CD4-positive, alpha-beta T cell (primary cell): ENCODE measurements at places on chromosomes 7 and 10. TPM values are rescaled to one million over a fixed set of nuclear protein-coding genes. Genes with fewer than 3 reads are reported as not detected.

DNA sequence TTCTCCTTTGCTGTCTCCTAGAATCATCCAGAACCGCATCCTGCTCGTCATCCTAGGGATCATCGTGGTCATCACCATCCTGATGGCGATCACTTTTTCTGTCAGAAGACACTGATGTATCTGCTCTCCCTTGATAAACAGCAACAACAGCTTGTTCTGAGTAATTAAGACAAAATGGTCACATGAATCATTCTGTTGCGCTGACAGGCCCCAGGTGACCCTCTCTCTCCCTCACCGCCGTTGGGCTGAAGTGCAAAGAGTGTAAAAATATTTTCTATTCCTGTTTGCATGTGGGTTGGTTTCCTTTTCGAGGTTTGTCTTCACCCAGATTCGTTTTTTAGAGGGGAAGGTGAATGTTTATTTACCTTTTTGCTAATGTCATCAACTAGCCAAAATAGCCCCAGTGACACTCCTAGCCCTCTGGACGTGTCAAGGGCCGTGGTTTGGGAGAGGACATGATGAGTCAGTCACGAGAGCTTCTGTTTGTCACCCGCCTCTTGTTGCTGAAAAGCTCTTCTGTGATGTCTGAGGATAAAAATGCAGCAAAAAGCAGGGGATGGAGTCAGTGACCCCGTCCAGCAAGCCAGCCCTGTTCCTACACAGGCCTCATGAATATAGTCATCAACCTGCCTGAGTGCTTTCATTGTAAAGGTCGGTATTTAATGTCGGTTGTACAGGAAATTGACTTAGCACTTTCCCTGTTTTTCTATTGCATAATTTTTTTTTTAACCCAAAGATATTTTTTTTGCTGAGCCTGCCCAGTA is 134.6 kb upstream of the TCF7L2 start:
- H3K4me3 ChIP-seq = no peak overlapping the region
- H3K27me3 ChIP-seq = no peaks in the 10 kb centered on the region
- DNase-seq = no peak
- H3K36me3 ChIP-seq = no peaks in the 10 kb centered on the region
- H3K4me1 ChIP-seq = no peaks in the 10 kb centered on the region

GRCh38 chr7:20284003-20284770 is 46.5 kb upstream of the ITGB8 start:
- no peak for DNase-seq
- H3K27ac ChIP-seq = no peak overlapping the region

DNA sequence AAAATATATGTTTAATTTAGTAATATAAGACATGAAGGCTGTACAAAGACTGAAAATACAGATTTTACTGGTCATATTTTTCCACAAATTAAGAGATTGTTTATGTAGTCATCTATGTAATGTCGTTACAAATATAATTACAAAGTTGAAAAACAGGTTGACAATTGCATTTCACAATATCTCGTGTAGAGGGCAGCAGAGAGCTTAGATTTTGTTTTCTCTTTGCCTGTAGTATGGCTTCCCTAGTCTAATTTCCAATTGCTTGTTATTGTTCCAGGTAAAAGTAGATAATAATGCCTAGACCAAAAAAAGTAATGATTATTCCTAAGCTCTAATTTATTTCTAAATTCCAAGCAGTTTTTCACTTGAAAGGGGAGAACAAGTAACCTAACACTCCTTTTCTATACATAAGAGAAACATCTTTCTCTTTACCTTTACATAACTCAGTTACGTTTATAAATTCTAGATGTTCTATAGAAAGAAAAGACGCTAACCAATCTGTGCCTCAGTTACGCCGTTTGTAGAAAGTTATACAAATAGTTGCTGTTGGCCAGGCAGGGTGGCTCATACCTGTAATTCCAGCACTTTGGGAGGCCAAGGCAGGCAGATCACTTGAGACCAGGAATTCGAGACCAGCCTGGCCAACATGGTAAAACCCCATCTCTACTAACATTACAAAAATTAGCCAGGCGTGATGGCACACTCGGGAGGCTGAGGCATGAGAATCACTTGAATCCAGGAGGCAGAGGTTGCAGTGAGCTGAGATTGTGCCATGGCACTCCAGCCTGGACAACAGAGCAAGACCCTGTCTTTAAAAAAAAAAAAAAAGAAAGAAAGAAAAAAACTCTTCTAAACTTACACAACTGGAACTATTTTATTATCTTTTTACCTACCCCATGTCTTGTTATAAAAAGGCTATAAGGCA is 30.0 kb downstream of the NET1 start:
- no peak for DNase-seq
- H3K4me3 ChIP-seq = no peak overlapping the region
- no peaks in the 10 kb centered on the region for H3K36me3 ChIP-seq
- no peaks in the 10 kb centered on the region for H3K27me3 ChIP-seq
- peaks cover 6% of the 10 kb centered on the region for H3K4me1 ChIP-seq

Gene PDZD7
- 1.7 TPM for total RNA-seq

Gene CAV1
- not detected for total RNA-seq

DNA sequence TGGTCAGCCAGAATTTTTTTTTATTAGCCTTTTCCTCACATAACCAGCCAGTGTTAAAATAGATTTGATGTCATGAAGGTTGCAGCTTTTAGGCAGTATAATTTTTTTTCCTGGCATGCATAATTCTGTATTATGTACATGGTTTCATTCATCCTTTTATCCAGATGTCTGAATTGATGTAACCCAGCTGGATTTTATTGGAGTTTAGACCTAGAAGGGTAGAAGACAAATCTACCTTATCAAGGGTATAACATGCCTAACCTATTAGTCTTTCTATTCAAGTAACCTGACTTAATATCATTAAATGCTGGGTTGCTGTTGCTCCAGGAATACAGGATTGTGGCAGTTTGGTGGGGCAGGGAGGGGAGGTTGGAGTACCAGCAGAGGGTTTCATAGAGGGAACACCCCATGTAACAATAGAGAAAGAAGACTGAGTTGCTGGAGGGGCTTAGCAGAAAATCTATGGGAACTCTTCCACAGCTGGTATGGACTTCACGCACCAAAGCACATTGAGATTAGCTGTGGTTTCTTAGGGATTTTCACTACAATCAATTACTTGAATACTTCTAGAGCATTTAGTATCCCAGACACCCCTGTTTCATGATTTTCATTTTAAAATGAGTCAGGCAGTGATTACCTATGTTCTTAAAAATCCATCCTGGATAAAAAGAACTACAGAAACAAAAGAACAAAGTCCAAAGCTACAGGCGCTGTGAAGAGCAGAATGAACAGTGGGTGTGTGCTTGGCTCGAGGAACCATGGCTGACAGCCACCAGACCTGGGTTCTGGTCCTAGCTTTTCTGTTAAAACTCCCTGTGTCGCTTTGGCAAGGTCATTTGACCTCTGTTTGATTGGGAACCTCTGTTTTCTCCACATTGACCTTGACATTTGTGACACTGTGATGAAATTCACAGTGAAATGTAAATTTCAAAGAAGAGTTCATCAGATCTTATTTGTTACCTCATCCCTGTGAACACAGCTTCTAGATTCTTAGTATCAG is 93.5 kb downstream of the CREM start:
- no peaks in the 10 kb centered on the region for H3K36me3 ChIP-seq
- no peak for DNase-seq
- H3K4me3 ChIP-seq = no peak overlapping the region
- peaks cover 3% of the 10 kb centered on the region for H3K4me1 ChIP-seq
- no peaks in the 10 kb centered on the region for H3K27me3 ChIP-seq

DNA sequence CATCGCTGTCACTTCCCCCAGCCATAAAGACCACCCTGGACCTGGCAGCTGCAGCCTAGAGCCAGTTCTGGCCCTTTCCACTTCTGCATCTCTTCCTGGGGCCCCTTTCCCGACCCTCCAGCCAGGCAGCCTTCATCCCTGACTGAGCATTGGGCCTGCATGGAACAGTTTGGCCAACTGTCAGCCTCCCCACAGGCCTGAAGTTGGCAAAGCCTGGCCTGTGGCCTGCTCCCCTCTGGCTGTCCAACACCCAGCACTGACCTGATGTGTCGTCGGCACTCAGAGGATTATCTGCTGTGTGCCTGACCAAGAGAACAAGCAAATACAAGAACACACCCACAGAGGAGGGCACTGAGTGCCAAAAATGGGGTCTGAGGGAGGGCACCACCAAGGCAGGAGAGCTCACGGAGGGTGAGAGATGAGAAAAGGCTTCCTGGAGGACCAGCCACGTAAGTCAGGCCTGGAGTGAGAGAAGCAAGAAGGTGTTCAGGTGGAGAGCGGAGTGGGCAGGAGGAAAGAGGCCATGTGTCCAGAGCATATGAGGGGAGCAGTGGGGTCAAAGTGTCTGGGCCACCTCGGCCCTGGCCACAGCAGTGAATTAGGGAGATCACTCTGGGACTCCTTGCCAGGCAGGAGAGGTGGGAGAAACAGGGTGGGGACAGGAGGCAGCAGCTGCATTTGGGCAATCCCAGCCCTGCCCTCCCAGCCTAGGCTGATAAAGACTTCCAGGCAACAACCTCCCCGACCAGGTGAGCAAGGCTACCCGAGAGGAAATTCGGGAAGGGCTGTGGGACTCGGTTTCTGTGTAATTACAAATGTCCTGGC is 4.5 kb downstream of the GPRIN2 start:
- H3K4me3 ChIP-seq = no peak overlapping the region
- peaks cover 27% of the 10 kb centered on the region for H3K27me3 ChIP-seq
- H3K27ac ChIP-seq = no peak overlapping the region
- H3K4me1 ChIP-seq = peaks cover 6% of the 10 kb centered on the region
- no peak for DNase-seq

DNA sequence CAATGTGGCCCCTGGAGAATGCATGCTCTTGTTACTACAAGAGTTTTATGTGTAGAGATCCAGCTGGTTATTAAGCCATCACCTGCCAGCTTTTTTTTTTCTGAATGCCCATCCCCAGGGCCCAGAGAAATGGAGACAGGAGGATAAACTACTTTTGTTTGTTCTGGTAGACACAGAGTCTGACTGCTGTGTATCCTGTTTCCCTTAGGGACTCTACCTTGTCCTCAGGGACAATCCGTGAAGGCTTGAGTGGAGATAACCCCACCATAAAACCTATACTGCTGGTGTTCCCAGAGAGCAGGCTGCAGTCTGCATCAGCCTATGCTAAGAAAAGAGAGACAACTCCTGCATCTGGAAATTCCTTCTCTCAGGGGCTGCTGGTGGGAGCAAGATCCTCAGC is at the start of gene OR2A5:
OR2A5 (plus strand) TSS at position 301 of the 400 bp plus-strand sequence. CDS start 1,454 bp downstream, outside the sequence.
- H3K4me3 ChIP-seq = no peak within 1 kb of the TSS
- H3K27ac ChIP-seq = no peak within 1 kb of the TSS
- H3K27me3 ChIP-seq = peaks cover 6% of the 10 kb centered on the region
- H3K4me1 ChIP-seq = no peaks in the 10 kb centered on the region
- DNase-seq = no peak
